ENCODE measurements at places on chromosomes 12 and 14.
A peak's percentile ranks its signal among the peaks of the same experiment; 100 is the strongest.

DNA sequence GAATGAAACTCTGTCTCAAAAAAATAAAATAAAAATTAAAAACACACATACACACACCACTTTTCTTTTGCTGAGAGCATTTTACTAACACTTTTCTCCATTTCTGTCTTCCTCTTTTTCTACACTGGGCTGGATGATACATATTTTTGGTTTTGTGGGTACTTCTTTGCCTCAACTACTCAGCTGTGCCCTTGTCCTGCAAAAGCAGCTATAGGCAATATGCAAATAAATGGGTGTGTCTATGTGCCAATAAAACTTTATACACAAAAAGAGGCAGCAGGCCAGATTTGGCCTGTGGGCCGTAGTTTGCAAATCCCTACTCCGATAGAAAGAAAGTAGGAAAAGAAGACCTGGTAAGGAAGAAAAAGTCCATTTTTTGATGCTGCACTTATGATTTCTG lies 6.5 kb downstream of the CLMN start:
- no peak for DNase-seq

GRCh38 chr12:11822081-11822834 lies 172.8 kb downstream of the ETV6 start:
- no peak for DNase-seq

- no peak for DNase-seq
Observed at GRCh38 chr14:93042968-93043940, 72.5 kb downstream of the ITPK1 start.

GRCh38 chr14:105475269-105476096 lies 862 bp downstream of the CRIP2 start:
- DNase-seq: no peak

DNA sequence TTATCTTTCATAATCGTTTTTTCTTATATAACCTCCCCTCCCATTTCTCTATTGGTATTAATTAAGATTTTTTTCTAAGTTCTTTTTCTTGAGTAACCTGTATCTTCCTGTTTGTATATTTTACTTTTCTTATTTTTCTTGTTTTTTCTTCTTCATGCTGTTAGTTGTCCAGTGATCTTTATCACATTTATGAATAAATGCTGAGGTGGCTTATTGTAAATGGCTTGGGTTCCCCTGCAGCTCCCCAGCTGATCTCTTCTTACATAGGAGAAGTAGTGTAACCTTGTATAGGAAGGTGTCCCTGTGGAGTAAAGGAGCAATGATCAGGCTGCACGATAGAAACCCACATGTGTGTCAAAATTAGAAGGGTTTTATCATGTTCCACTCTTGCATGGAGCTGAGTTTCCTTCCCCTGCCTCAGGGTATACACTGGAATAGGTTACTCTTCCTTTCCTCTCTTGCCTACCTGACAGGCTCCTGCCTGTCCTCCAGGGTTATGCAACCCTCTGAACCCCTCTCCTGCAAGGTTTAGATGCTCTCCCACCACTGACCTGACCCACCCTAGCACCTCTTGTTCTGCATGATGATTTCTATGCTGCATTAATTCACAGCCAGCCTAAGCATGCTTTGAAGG lies 334.8 kb upstream of the RGS6 start:
- DNase-seq: no peak

- DNase-seq: no peak
Observed at GRCh38 chr12:117501076-117501869, 139.8 kb upstream of the NOS1 start.

DNA sequence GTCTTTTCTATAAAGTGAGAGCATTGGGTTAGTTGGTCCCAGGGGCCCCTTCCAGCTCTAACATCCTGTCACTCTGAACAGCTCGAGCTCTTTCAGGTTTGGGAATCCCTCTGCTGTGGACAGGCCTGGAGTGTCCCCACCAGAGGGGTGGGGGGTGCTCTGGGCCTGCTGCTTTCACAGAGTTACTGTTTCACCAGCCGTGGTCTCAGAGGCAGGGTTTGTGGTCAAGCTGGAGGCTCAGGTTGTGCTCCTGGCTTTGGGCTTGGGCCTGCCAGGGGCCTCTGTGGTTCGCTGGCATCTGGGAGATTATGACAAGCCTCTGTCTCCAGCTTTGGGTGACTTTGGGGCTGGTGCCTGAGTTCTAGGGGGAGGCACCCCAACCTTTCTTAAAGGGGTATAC lies 59.6 kb downstream of the FBXL14 start:
- DNase-seq: no peak

GRCh38 chr12:60096727-60097126 lies 500.9 kb downstream of the SLC16A7 start:
- DNase-seq: no peak

- peak; percentile 99 for DNase-seq
Observed at GRCh38 chr12:104569346-104570173, 112.8 kb downstream of the CHST11 start.

DNA sequence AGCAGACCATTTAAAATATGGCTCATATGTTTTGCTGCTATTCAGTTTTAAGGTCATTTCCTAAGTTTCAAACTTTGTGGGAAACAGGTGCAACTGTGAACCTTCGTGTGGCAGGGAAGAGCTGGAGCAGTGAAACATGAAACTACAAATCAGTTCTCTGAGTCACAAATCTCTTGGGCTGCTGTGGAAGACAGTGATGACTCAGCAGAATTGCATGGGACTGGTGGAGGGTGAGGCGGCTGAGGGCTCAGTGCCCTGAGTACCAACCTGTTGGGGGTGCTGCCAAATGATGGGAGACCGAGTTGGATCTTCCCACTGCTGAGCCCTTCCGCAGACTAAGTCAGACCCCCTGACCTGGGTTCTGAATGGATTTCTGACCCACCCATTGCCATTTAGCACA lies 8.4 kb upstream of the CALM1 start:
- DNase-seq: no peak

DNA sequence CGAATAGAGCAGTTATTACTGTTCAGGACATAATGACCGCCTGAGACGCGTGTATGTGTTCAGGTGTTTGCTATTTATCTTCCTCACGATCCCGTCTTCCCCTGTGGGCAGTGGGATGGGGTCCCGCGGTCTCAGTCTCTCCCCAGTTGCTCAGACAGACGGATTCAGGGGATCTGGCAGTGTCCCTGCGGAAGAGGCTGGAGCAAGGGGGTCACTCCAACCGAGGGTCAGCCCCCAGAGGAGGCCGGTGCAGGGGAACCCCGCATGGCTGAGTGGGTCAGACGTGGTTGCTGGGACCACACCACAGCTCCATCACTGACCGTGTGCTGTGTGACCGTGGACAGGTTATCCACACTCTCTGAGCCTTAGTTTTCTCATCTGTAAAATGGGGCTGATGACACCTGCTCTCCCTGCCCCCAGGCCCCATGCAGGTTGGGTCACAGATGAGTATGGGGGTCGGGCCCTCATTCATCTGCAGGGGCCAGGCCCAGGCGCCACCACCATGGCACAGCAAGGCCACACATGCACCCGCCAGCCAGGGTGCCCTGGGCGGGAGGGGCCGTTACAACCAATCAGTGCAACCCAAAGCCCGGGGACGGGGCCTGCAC lies 5.2 kb downstream of the MMP17 start:
- DNase-seq: no peak

GRCh38 chr12:47907851-47908454 lies 3.2 kb upstream of the VDR start:
- no peak for DNase-seq

GRCh38 chr14:104572024-104572626 lies 7.4 kb upstream of the C14orf180 start:
- DNase-seq: no peak

DNA sequence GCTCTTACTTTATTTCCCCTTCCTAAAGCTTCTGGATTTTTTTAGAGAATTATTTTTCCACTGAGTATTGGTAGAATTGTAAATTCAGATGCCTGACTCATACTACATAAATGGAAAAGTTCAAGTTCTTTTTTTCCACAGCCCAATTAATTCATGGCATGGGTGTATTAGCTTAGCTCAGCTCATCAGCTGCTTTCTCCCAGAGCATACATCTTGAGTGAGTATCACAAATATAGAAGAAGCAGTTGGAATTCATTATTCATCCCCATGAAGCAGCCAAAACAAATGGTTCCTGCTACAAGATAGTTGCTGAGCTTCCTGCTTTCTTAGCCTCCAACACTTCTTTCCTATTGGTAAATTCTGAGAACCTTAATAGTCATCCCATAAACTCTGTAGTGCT lies 105.1 kb downstream of the C12orf50 start:
- no peak for DNase-seq

DNA sequence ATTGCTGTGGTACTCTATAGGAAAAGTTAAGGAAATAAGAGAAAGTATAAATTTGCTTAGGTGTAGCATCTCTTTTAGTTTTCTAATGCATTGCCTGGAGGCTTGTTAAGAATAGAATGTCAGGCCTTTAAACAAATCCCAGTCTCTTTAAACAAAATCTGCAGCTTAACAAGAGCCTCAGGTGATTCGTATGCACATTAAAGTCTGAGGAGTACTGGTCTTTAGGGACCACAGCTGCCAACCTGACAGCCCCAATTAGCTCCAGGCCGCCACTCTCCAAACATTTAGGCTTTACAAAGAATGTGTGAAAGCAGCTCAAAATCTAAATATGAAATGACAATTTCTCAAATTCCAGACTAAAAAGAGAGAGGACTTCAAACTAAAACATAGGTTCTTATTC lies 35.7 kb downstream of the PAWR start:
- no peak for DNase-seq

DNA sequence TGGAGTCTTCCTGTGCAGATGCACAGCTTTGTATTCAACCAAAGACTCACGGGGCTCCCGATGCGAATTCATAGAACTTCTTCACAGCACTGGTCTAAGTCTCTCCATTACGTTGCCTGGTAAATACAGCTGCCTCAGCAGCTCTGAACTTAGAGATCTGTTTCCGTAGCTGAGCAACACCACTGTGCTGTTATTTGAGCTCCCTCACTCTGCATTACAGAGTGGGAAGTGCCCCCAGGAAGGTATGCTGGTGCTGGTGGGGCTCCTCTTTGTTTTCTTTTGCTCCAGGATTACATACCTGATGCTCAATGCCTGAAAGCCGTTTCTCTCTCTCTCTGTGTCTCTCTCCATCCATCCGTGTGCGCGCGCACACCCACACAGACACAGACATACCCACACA lies 227.5 kb upstream of the RMST start:
- DNase-seq: no peak

DNA sequence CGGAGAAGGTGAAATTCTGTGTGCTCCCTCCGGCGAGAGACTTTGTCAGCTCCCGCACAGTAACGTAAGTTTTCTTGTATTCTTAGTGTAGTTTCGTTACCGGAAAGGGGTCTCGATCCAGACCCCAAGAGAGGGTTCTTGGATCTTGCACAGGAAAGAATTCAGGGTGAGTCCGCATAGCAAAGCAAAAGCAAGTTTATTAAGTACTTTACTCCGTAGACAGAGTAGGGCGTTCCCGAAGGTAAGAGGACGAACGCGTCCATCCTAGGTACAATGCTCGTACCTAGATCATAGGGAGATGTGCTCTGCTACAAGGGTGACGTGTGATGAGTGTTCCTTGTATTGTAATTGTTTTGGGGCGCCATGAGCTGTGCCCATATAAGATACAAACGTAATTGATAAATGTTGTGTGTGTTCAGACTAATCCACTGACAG lies 293 bp downstream of the IFI27L1 start:
- no peak for DNase-seq
